ENCODE measurements at places on chromosomes 11 and 22.
A peak's percentile ranks its signal among the peaks of the same experiment; 100 is the strongest.

DNA sequence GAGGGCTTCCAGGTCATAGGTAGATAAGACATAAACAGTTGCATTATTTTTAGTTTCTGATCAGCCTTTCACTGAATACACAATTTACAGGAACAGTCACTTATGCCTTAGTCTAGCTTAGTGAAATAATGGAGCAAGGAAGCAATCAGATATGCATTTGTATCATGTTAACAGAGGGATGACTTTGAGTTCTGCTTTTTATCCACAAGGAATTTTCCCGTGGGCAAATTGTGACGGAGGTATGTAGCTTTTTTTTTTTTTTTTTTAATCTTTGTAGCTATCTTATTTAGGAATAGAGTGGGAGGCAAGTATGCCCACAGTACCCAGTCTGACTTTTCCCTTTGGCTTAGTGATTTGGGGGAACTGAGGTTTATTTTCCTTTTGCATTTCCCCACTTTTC lies 3.4 kb upstream of the NLRP10 start:
- DNase-seq: no peak

- no peak for DNase-seq
These were observed 1.8 kb upstream of the CHKB start for GRCh38 chr22:50584106-50585096.

- DNase-seq: no peak
These were observed 50.3 kb upstream of the EHF start for GRCh38 chr11:34570584-34570983.

DNA sequence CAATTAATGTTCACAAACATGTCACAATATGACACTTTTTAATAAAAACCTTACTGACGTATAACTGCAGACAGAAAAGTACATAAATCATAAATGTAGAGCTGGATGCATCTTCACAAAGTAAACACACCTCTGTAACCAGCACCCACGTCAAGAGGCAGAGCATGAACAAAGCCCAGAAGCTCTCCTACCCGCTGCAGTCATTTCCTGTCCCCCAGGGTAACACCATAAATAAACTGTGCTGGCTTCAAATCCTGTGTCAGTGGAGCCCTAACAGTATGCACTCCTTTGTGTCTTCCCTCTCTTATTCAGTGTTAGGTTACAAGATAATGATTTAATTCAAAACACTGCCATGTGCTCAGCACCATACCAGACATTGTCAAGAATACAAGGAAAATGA lies 5.7 kb downstream of the SYT13 start:
- no peak for DNase-seq

- peak; percentile 74 for DNase-seq
These were observed 239.9 kb upstream of the ZC3H12C start for GRCh38 chr11:109853156-109853776.

DNA sequence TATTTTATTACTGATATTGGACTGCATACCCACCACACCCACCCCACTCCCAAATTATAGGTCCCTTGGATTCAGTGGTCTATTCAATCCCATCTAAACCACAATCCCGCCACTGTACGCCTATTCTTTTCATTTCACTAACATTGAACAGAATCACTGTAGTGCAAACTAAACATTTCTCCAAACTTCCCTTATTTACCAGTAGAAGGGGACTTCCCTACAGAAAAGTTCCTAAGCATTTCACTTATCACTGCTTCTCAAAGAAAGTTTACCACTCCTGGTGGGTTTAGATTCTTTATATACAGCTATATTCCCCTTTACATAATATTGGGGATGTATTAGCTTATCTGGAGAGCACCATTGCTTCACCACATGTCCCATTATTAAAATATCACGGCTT lies 29.3 kb downstream of the OR8B12 start:
- DNase-seq: no peak

- DNase-seq: peak; percentile 5
These were observed 3.4 kb upstream of the SCUBE1 start for GRCh38 chr22:43346521-43346929.

GRCh38 chr11:70507466-70508230 lies 109.3 kb downstream of the CTTN start:
- DNase-seq: no peak

DNA sequence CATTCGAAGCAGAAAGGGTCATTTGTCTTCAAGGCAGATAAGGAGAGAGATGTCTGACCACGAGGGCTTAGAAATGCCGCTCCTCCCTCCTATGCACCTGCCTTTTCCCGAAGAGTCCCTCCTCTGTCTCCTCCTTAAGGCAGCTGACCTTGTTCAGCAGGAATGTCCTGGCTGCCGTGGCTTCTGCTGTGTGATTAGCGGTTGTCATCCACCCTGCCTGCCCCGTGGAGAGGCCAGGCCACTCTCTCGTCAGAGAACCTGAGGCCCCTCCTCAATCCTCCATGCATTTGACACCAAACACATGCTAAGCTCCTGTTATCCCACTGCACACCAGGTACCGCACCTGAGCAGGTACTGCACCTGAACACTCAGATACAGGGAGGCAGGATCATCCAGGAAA lies 834.6 kb downstream of the TBC1D22A start:
- DNase-seq: no peak

- no peak for DNase-seq
These were observed 8.5 kb downstream of the PPFIA1 start for GRCh38 chr11:70278994-70279393.

- DNase-seq: no peak
These were observed 811.1 kb upstream of the RAG2 start for GRCh38 chr11:37409124-37409523.

DNA sequence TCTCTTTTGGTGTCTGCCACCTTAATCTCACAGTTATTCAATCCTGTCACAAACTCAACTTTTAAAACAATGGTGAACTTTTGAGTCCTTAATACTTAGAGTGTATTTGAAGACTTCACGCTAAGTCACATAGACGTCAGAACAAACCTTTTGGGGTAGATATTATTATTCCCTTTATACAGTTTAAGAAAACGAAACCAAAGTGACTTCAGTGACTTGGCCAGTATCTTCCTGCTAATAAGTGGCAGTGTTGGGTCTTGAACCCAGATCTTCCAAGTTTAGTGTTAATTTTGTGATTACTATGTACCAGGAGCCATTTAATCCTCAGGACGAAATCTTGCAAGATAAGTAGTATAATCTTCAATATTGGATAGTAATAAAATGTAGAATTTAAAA lies 691 bp downstream of the CEP295 start:
- no peak for DNase-seq

DNA sequence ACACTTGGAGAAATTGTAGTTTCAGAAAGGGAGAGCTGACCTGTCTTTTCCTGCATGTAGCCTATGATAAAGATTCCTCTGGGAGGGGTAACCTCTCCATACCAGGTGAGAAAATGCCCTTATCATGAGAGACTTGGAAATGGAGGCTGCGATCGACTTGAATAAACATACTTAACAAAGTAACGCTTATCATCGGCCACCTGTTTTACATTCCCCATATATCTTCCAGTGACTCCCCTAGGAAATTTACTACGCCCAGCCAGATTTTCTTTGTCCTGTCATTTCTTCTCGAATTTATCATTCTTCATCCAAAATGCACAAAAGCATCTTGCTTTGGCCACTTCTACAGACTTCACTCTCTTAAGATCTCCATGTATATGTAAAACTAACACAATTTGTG lies 143.5 kb downstream of the CCDC81 start:
- DNase-seq: no peak

- no peak for DNase-seq
These were observed at the start of gene XNDC1N for GRCh38 chr11:71927820-71928736. Gene XNDC1N (minus strand): TSS chr11:71928594. CDS start chr11:71923353, 5,241 bp downstream.

DNA sequence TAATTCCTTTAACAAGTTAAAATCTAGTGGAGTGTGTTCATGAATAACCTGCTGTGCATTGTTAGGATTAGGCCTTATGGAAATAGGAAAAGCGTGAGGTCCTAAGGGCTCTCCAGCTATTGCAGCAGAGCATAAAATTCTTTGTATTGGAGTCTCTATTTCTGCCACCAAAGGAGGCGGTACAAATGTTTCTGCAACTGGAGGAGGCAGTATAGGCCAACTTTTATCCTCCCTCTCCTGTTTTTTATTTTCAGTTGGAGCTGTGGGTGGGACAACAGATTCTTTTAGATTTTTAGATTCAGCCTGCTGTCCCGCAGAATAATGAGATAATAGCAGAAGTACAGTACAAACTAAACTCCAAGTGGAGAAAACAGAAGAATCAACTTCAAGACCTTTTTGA lies 26.2 kb downstream of the OR10A6 start:
- no peak for DNase-seq

DNA sequence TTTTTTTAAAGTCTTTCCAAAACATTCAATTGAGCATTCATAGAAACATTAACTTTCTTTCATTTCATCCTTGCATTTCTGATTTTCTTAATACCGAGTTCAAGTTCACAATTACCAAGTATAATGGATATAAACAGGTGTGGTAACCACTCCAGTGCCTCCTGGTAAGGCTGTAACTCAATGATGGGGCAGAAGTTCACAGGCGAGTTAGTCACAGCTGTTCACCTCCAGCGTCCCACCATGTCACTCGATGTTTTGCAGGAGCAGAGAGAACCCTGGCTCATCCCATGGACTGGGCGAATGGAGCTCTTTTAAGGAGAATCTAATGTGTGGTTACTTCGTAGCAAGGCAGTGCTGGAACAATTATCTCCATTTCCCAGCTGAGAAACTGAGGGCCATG lies 94.4 kb upstream of the ALX4 start:
- DNase-seq: no peak

DNA sequence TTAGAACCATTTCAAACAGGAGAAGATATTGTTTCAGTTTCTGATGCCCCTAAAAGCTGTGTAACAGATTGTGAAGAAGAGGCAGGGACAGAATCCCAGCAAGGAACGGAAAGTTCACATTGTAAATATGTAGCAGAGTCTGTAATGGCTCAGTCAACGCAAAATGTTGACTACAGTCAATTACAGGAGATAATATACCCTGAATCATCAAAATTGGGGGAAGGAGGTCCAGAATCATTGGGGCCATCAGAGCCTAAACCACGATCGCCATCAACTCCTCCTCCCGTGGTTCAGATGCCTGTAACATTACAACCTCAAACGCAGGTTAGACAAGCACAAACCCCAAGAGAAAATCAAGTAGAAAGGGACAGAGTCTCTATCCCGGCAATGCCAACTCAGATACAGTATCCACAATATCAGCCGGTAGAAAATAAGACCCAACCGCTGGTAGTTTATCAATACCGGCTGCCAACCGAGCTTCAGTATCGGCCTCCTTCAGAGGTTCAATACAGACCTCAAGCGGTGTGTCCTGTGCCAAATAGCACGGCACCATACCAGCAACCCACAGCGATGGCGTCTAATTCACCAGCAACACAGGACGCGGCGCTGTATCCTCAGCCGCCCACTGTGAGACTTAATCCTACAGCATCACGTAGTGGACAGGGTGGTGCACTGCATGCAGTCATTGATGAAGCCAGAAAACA lies 40.8 kb downstream of the IGLL1 start:
- DNase-seq: peak; percentile 61

- DNase-seq: no peak
These were observed 231.9 kb upstream of the E2F8 start for GRCh38 chr11:19472679-19473078.

DNA sequence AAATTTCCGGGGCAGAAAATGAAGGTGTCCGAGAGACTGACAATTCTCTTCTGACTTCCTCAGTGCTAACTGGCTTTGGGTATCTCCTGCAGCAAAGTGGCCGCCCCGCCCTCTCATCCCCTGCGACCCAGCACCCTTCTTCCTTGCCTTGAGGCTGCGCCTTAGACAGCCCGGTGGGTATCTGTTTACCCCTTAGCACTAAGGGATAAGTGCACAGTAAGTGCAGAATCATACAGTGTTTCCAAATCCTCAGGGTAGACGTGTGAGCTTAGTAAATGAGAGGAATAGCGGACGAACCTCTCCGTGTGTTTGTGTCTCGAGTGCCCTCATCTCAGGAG lies 368 bp upstream of the CHORDC1 start:
- DNase-seq: no peak

- DNase-seq: no peak
These were observed 90.7 kb downstream of the MPPED2 start for GRCh38 chr11:30495437-30495836.

DNA sequence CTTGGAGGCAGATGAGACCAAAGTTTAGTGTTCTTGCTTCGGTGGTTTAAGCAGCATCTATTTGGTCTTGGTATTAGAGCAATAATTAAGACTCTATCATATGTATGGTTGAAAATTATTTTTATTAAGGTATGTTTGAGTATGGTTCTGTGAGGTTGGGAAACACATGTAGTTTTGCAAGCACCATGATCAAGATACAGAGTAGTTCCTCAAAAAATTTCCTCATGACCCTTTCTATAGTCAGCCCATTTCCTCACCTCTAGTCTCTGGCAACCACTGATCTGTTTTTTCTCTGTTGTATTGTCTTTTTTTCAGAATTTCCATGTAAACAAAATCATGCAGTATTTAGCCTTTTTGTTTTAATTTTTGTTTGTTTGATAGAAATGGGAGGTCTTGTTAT lies 18.4 kb downstream of the MTMR3 start:
- no peak for DNase-seq

GRCh38 chr11:14904745-14905103 lies 12.7 kb upstream of the CYP2R1 start:
- DNase-seq: no peak

GRCh38 chr11:45726493-45727054 lies 61.2 kb upstream of the CHST1 start:
- DNase-seq: no peak

GRCh38 chr11:115287266-115287665 lies 216.9 kb downstream of the CADM1 start:
- no peak for DNase-seq

GRCh38 chr22:28948424-28948823 lies 65.1 kb downstream of the ZNRF3 start:
- no peak for DNase-seq

DNA sequence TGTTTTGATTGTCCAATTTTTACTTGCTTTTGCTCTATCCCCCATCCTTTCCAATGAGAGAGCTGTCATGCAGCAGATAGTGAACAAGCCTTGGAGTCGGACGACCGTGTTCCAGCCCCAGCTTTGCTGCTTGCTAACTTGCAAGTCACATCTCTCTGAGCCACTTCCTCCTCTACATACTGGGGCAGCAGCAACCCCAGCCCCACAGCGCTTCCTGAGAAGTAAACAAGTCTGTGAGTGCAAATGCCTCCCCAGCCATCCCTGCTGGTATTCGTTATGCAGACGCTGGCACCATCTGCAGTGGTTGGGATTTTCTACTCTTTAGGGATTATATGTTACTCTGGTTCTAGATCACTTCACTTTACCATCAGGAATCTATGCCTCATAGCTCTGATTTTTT lies 35.0 kb downstream of the TPBGL start:
- no peak for DNase-seq

DNA sequence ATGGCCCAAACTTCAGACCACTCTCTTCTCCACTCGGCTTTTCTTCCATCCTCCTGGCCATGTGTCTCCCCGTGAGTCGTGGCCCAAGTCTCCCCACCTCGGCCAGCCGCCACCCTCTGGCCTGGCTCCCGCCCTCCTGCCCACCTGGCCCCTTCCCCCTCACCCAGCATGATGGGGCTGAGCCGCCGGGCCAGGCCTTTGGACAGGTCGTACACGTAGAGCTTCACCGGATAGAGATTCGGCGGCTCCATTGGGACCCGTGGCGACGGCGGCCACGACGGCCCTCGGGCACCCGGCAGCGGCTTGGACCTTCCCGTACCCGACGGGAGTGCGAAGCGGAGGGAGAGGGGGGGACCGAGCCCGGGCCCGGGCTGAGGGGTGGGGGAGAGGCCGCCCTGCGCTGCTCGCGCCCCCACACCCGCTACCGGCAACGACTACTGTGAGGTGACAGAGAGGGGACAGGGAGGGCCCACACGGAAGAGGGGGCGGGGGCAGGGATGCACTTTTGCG lies at the start of gene DESI1:
DESI1 (minus strand) TSS at position 455 of the 510 bp plus-strand sequence; CDS start at position 251, 204 bp downstream.
- no peak for DNase-seq
